Activated naive CD4-positive, alpha-beta T cell treated with anti-CD3 and anti-CD28 coated beads, Interleukin-2, amount 50 U/mL, for 16 hours (primary cell): ENCODE measurements at places on chromosomes 1 and 21.

- DNase-seq, result no peak
These were observed 48.2 kb downstream of the PRDM15 start for GRCh38 chr21:41830764-41831452.

- DNase-seq, result no peak
These were observed 6.6 kb upstream of the TMEM51 start for GRCh38 chr1:15146971-15147376.

DNA sequence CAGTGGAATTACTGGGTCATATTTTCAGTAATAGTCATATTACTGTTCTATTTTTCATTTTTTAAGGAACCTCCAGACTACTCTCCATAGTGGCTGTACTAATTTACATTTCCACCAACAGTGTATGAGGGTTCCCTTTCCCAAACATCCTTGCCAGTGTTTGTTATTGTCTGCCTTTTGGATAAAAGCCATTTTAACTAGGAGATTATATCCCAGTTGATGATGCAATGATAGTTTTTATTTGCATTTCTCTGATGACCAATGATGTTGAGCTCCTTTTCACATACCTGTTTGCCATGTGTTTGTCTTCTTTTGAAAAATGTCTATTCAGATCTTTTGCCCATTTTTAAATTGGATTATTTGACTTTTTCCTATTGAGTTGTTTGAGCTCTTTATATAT, 410.8 kb downstream of the TTLL7 start:
- DNase-seq, result no peak

GRCh38 chr1:222095606-222096475, 354.0 kb upstream of the DUSP10 start:
- DNase-seq, result peak; percentile 61

- DNase-seq, result no peak
These were observed 97.3 kb downstream of the SUSD4 start for GRCh38 chr1:223266632-223267172.

GRCh38 chr1:231310391-231310934, 27.2 kb downstream of the EXOC8 start:
- no peak for DNase-seq

DNA sequence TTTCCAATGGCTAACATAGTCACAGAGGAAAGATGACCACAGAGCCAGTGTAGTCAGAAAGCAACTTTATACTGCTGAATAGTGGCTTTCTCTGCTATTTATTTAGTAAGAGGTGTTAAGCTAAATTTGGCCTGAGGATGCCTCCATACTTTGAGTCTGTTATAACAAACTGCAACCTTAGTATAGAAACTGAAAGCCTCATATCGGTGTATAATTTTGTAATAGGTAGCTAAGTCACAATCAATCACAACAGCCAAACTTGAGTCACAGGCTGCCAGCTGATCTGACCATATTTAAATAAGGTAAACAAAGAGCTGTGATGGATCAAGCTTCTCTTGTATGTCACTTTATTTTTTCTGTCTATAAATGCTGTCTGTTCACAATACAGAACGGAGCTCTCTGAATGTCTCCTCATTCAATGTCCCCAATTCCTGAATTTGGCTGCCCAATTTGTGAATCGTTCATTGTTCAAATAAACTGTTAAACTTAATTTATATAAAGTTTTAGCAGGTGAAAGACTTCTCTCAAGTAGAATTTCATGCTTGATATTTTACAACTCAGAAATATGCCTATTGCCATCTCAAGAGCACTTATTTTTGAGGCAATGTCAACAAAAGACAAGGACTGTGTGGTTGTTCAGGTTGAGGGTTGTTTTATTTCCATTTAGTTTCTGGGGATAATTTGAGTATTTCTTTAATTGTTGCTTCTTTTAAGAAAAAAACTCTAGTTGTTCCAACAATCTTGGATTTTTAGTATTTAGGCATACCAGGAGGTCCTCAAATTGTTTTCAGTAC, 339.7 kb upstream of the B3GALT2 start:
- no peak for DNase-seq

- DNase-seq, result no peak
These were observed 197.1 kb downstream of the TOMM20 start for GRCh38 chr1:234931404-234931973.

- DNase-seq, result no peak
These were observed 42.5 kb downstream of the PRDM16 start for GRCh38 chr1:3111348-3112021.

DNA sequence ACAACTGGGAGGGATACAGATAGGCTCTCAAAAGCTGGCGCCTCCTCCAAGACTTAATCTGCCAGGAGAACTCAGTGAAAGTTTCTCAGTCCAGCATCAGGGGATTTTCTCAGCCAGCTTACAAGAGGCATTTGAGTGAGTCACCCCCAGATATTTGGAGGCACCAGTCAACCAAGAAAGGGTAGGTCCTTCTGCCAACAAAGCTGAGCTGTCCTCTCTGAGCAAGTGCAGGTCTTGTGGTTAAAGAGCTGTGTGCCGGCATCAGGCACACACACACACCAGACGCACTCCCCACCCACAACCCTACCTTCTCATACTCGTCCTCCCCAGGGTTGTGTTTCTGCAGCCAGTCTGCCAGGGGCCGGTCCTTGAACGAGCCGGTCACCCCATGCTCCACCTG, 27.0 kb upstream of the PPP1R15B start:
- DNase-seq, result no peak

DNA sequence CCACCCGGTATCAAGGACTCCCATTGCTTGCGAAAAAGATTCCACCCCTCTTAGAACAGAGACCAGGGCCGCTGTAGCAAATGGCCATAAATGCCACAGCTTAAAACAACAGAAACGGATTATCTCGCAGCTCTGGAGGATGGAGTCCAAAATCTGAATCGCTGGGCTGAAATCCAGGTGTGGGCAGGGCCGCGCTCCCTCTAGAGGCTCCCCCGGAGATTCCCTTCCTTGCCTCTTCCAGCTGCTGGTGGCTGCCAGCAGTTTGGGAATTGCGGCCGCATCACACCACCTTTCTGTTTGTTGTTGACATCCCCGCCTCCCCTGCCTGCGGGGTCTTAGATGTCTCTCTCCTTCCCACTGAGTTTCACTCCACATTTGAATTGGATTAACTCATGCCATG, 15.6 kb downstream of the PDE9A start:
- DNase-seq, result no peak

- no peak for DNase-seq
These were observed 6.3 kb downstream of the C1orf53 start for GRCh38 chr1:197908716-197909220.

- DNase-seq, result peak; percentile 51
These were observed 1.2 kb downstream of the ITPKB start for GRCh38 chr1:226737819-226738420.

GRCh38 chr1:223707256-223708000, 4.9 kb upstream of the CAPN2 start:
- no peak for DNase-seq

GRCh38 chr21:43895196-43895595, 30.2 kb downstream of the AGPAT3 start:
- DNase-seq, result no peak

DNA sequence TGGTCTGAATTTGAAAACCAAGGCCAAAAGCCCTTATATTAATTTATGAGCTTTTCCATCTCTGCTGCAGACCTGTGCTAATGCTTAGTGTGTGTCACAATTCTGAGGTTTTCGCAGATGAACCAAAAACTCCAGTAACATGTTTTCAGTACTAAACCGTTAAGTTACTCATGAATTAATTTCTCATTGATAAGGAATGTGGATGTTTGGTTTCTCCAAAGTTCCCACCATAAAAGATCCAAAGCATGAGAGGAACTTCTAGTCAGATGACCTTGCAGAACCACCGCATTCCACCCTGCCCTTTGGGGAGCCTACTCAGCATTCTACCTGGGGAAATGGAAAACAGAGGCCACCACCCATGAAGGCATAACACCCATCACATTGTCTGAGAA, 7.5 kb upstream of the LEPR start:
- no peak for DNase-seq

- DNase-seq, result no peak
These were observed 92.5 kb downstream of the LRRC40 start for GRCh38 chr1:70112838-70113237.

- DNase-seq, result no peak
These were observed 113.3 kb upstream of the DUSP10 start for GRCh38 chr1:221855156-221855555.

DNA sequence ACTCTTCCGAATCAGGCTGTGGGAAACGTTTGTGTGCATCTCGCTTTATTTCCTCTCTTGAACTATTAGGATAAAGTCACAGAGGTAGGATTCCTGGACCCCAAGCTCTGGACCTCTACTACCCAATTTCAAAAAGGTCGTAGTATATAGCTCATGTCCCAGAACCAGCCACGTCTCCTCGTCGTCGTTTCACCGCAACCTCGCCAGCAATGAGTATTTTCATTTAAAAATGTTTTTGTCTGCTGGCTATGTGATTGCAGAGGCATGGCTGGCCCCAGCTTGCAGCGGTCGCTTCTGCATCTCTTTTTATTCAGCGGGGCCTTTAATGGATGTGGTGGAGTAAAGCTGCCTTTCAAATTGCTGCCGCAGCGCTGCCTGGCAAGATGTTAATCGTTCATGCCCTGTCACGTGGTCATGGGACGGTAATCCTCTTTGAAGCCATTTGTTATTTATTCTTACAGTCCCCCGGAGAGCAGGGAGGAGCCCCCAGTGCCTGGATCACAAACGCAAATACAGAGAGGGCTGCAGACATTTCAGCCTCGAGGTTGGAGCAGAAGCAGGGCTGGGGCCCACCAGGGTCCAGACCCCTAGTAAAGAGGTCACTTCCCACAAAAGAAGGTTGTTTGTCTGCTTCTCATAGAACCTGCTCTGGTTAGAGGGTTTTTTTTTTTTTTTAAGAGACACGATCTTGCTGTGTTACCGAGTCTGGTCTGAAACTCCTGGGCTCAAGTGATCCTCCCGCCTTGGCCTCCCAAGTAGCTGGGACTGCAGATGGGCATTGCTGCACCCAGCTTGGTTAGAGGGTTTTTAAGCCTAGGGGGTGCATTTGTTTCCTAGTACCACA, 11.6 kb upstream of the NPHP4 start:
- no peak for DNase-seq

DNA sequence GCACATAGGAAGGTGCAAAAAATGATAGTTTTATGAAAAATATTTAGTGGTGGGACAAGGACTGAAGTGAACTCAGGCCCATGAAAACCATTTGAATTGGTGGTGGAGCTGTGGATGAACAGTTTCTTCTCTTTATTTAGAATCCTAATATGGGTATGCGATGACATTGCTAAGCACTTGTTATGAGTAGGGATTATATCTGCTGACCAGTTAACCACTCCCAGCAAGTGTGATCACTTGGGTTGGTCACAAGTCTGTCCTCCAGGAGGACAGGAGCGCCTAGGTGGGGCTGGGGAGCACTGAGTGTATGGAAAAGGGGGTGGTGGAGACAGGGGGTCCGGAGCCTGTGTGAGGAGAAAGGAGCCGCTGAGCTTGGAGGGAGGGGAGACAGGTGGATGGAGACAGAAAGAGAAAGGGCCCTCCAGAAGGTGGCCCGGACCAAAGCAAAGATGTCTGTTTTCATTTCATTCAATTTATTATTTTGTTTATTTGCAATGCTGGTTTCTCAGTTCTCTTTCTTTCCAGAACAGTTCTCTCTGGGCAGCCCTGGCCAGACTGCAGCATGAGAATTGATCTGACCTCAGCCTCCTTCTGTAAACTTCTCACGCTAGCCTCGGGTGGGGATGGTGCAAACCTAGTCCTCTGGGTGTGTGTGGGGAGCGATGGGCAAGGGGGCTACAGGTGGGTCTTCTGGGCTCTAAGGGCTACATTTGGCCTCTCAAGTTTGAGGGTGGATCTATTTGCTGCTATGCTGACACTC, 9.9 kb upstream of the ZSCAN20 start:
- DNase-seq, result no peak

GRCh38 chr1:156276532-156276931, 6.1 kb downstream of the SMG5 start:
- DNase-seq, result no peak

GRCh38 chr1:41790351-41790750, 128.4 kb downstream of the HIVEP3 start:
- no peak for DNase-seq

DNA sequence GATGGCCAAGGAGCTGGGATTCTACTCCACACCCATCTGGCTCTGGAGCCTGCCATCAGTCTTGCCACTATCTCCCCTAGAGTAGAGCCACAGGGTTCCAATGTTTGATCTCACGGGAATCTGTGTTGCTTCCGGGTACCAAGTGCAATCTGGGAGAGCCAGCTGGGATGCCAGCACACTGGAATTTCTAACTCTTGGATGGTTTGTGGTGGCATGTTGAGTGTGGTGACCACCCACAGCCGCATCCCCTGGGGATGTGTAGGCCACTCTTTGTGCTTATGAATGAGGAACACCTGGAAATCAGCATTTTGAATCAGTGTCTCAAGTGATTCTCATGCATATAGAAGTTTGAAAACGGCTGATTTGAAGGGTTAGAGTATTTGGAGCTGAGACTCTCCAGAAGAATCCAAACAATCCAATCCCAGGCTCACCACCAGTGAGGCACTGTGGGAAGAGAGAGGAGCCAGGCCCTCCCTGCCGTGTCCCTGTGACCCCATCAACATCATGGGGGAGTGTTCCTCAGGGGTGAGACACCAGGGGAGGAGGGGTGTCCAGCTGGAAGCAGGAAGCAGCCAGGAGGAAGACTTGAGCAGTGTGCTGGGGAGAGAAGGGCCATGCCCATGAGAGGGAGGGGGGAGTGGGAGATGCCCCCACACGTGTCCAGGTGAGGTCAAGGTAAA, 13.4 kb downstream of the FBLIM1 start:
- DNase-seq, result no peak

- no peak for DNase-seq
These were observed 111.6 kb upstream of the ERRFI1 start for GRCh38 chr1:8137481-8138244.
